GM12865 (cell line): ENCODE measurements at places on chromosomes 4 and X.

GRCh38 chrX:75131973-75132627 lies 24.0 kb downstream of the ABCB7 start:
- no peak for DNase-seq

DNA sequence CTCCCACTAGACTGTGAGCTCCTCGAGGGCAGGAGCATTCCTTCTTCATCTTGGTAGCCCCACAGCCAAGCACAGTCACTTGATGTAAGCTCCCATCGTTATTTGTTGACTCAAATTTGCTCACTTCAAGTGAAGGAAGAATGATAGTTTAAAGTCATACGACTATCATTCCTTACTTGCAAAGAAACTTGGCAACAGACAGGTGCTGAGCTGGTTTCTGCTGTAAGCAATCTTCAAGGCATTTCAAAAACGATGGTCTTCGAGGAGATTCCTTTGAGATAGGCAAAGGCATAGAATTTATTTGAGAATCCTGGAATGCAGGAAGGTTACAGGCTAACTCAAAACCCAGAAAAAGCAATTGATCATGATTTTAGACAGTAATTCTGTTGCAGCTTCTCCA lies 64.8 kb downstream of the QDPR start:
- no peak for DNase-seq

GRCh38 chrX:144566592-144566991 lies 680.7 kb upstream of the SPANXN1 start:
- no peak for DNase-seq

DNA sequence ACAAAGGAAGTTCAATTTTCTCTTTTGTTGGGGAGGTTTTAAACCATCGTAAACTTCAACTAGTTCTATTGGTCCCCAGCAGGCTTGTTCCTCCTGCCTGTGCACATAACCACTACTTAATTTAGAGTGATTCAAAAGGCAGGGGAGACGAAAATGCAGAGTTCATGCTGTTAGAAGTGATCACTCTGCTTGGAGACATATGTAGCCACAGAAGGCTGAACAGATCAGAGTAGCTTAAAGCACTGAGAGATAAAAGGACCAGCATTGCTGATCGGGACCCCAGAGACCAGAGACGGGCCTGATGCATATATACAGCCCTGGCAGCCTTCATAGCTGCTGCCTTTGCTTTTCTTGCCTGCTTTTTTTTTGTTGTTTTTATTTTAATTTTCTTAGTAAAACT lies 662.0 kb upstream of the CPEB2 start:
- no peak for DNase-seq

DNA sequence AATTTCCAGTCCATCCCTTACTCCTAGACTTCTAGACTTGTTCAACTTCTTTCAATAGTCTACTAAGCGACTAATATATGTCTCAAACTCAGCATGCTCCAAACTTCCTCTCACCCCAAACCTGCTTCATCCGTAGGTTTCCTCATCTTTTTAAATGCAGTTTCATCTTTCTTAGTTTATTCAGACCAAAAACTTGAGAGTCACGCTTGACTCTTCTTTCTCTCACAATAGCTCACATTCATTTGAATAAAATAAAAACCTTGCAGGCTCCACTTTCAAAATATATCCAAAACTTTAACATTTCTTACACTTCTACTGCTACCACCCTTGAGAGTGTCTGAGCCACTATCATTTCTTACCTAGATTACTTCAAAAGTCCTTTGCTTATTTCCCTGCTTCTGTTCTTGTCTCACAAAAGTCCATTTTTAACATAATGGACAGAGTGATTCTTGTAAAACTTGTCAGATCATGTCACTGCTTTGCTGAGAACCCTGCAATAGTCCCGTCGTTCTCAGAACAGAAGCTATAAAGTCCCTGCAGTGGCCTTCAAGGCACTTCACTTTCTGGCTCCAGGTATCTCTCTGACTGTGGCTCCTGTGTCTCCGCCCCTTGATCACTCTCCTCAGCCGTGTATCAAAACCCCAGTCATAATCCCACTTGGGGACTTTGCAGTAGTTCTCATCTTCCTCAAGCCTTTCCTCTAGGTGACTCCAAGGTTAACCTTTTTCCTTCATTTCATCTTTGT lies 167.6 kb downstream of the ARHGAP24 start:
- DNase-seq, result peak; percentile 18

DNA sequence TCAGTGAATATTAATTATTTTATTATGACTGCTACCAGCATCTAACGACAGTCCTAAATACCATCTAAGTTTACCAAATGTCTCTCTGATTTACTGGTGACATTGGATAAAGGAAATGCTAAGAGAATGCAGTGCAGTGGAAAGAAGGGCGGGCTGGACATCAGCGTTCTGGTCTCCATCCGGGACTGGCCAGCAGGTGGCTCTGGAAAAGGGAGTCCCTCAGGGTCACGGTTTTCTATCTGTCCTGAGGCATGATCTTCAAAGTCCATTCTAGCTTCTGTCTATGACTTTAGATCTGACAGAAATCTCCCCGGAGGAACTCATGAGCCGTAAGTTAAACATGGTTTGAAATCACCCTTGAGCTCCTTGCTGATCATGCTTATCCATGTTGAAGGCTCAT lies 3.3 kb downstream of the TRIM2 start:
- DNase-seq, result no peak
